Fibroblast of skin of left quadriceps (primary cell): ENCODE measurements at places on chromosomes 11 and 22.

DNA sequence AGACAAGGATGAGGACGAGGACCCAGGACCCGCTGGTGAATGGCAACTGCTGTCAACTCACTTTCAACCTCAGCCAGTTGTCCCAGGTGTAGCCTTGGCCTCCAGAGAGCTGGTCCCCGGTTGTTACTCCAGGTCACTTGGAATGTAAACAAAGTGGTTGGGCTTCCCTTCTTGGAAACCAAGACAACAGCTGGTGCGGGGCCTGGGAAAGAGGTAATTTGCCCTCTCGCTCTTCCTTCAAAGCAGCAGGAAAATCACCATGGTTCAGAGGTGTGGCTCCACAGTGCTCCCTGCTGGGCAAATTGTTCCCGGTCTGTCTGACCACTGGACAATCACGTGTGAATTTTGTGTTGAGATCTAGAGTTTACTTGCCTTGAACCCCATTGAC lies 15.0 kb downstream of the SLC1A2 start:
- DNase-seq: no peak

GRCh38 chr11:82536706-82537105 lies 197.0 kb downstream of the FAM181B start:
- DNase-seq: no peak

- DNase-seq: no peak
These were observed 36.4 kb upstream of the LINC01488 start for GRCh38 chr11:69445131-69445470.

DNA sequence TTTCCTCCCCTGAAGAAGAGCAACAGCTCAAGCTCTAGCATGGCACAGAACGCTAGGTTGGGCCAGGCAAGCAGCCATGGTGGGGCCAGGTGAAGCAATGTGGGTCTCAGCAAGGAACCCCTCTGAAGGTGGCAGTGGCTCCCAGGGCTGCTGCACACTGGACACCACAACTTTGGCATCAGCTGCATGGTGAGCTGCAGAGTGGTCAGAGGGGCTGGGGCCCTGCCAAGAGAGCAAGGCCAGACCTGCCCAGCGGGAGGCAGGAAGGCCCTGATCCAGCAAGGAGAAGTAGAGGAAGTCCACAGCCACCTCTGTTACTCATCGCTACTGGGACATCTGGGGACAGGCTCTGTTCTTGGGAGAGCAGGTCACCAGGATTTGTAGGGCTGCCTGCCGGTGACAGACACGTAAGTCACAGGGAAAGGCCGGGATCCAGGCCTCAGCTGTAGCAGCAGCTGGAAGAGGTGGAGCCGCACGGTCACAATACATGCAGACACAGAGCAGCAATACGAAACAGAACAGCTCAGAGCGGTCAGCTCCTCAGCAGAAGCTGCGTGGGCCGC lies 12.4 kb downstream of the CYB561A3 start:
- DNase-seq: no peak

DNA sequence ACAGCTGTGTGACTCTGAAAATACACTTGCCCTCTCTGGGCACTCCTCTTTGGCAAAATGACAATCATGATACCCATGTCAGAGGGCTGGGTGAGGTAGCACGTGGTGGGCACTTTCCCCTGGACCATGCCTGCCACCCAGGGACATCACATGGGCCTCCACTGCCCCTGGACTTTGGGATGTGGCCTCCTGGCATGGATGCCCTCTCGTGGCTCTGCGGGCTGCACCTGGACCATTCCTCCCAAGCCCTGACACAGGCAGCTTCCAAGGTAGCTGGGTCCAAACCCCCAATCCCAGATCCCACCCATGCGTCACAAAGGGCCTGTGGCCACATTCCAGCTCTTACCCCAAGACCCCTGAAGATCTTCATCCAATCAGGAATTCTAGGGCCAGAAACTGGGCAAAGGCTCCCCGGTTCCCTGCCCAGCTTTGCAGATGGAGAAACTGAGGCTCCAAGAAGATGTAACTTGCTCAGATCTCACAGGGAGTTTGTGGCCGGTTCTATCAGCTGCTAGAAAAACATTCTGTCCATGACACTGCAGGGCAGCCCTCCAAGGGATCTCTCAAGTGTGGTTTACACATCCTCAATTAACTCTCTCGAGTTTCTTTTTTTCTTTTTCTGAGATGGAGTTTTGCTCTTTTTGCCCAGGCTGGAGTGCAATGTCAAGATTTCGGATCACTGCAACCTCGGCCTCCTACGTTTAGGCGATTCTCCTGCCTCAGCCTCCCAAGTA lies 35.4 kb upstream of the CYB5R3 start:
- DNase-seq: no peak

GRCh38 chr11:84247926-84248325 lies 961.8 kb upstream of the CCDC90B start:
- no peak for DNase-seq

DNA sequence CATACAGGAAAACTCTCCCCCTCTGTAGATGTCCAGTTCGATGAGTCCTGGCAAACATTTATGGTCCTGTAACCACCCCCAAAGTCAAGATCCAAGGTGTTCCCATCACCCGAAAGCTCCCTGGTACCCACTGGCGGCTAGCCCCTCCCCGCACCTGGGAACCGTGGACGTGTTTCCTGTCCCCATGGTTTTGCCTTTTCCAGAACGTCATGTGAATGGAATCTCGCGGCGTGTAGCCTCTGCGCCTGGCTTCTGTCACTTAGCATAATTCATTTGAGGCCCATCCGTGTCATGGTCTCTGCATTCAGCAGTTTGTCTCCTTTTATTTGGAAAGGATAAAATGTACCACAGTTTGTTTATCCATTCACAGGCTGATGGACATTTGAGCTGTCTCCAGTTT lies 106.3 kb downstream of the KCNQ1 start:
- DNase-seq: no peak

DNA sequence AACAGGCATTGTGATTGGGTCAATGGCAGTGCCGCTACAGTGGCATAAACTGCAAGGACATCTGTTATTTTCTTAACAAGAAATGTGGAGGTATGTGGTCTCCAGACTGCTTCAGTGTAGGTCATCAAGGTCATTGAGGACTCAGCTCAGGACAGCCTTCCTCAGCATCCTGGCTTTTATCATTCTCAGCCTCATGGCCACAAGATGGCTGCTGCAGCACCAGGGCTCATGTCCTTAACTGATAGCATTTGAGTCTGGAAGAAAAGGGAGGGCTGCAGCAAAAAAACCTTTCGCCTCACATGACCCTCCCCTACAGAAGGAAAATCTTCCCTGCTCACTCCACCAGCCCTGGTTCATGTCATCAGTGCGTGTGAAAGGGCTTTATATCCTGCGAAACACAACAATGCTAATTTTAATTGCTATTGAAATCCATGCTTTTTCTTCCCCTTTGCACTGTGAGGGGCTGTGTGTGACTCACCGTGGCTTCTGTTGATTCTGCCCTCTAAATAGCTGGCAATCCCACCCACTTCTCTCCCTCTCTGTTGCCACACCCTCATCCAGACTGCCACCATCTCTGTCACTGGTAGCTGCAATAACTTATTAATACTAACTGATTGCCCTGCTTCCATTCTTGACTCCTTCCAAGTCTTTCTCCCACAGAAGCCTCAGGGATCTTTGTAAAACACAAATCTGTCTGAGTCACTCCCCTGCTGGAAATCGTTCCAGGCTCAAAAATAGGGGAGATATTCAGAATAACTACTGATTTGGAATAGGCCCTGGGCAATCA lies 43.8 kb downstream of the CHRDL2 start:
- DNase-seq: no peak

- no peak for DNase-seq
These were observed 5.3 kb downstream of the YAP1 start for GRCh38 chr11:102115557-102115956.

DNA sequence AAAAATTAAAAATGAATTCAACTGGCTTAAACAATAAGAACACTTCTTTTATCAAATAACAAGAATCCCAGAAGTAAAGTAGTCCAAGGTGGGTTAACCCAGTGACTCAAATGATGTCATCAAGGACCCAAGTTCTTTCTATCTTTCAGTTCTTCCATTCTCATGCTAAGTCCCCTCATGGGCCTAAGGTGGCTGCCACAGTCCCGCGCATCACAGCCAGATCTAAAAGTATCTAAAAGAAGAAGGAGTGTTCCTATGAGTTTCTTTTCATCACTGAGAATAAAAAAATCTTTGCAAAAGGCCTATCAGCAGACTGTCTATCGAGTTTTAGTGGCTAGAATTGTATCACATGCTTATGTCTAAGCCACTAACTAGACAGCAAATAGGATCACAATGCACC lies 37.2 kb upstream of the LDLRAD3 start:
- no peak for DNase-seq

- DNase-seq: no peak
These were observed 16.0 kb downstream of the TBX1 start for GRCh38 chr22:19776433-19777031.

- peak; percentile 82 for DNase-seq
These were observed 11.6 kb downstream of the SCGB1A1 start for GRCh38 chr11:62430425-62430824.

GRCh38 chr11:77154381-77155081 lies 26.5 kb downstream of the MYO7A start:
- DNase-seq: no peak

DNA sequence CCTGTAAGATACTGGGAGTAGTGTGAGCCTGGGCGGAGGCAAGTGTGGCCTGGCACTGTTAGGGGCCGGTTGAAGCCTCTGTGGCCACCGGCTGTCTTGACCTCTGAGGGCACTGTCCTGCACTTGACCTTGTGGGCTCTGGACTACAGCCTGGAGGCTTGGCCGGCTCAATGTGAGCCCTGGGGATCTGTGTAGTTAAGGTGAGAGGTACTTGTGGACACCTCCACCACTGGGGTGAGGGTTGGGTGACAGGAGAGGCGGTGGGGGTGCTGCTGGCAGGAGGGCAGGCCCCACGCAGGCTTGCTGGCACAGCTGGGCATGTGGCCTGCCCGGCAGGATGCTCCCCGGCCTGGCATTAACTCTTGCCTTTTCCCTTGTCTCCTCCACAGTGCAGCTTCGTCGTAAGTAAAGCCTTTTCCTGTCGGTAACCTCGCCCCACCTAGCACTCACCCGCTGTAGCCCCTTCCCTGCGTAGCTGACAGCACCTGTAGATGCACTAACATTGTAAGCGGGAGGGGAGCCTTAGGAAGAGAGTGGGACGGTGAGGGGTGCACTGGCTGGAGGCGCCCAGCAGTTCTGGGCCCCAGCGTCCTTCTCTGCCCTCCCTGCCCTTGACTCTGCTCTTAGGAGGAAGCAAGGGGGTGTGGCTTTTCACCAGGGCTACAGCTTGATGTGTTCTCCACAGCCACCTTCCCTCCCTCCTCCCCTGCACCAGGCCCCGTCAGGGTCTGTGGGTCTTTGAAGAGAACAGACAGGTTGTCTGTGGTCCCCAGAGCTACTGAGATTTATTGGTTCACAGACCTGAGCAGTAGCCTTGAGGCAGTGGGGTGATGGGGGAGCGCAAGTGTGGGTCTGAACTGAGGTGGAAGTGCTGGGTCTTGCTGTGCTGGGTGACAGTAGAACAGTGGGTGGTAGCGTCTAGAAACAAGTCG lies 17.6 kb downstream of the INCENP start:
- DNase-seq: no peak

- no peak for DNase-seq
These were observed 148.1 kb upstream of the NARS2 start for GRCh38 chr11:78722786-78723185.

DNA sequence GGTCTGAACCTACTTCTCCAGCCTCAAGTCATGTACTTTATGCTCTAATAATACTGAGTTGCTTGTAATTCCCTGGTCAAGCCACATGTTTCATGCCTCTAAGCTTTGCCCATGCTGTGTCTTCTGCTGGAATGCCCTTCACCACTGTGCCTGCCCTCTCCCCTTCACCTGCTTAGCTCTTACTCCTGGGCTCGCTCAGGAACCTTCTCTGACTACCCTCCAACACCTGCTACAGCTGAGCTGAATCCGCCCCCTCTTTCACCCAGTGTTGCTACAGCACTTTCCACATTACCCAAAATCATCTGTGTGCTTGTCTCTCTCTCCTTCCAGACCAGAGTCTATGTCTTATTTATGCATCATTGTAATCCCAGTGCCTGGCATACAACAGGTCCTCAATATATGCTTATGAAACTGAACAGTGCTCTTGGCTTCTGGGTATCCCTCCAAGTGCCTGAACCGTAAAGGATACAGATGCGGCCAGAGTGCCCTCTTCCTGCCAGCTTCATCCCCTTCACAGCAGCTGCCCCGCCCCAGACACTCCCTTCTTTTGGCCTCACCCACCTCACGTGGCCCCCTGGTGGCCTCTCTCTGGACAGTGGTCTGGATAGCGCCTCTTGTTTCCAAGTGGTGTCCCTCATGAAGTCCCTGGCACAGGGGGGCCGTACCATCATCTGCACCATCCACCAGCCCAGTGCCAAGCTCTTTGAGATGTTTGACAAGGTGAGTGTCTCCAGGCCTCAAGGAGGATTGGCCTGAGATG lies 7.1 kb downstream of the ABCG4 start:
- DNase-seq: no peak

- DNase-seq: no peak
These were observed 57.6 kb downstream of the SMIM38 start for GRCh38 chr11:69213316-69213715.

DNA sequence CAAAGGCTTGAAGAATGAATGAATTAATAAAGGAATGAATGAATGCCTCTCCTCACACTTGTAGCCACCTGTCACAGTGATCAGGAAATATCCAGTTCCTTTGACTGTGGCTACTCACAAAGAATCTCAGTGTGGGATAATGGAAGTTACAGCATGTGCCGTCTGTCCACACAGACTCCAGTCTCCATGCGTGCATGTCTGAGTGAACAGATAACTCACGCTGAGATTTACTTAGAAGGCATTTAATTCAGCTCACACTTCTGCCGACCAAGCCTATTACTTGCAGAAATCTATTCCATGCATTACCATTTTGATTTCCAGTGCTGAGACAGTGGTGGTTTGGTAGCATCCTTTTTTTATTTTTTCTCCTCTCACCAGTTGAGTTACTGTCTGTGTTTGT lies 32.3 kb upstream of the HMGXB4 start:
- no peak for DNase-seq

GRCh38 chr11:123457187-123457770 lies 27.2 kb downstream of the GRAMD1B start:
- DNase-seq: no peak

GRCh38 chr11:65648997-65649493 lies 11.1 kb downstream of the SIPA1 start:
- DNase-seq: no peak

GRCh38 chr11:61392981-61393595 lies 701 bp downstream of the TMEM216 start:
- DNase-seq: no peak

DNA sequence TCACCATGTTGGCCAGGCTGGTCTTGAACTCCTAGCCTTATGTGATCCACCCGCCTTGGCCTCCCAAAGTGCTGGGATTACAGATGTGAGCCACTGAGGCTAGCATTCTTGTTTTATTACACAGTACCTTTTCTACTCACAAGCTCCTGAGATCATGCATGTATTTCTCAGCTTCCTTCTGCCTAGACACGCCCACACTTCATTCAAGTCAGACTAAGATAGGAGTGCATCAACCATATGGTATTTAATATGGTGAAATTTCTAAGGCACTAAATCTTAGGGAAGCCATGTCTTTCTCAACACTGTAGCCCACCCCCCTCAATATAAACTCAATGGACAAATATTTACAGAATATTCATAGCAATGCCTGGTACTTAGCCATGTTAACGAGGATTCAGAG lies 62.1 kb downstream of the SLC25A17 start:
- peak; percentile 7 for DNase-seq
